HAP-1 (cell line): ENCODE measurements at places on chromosomes 11 and 22.

DNA sequence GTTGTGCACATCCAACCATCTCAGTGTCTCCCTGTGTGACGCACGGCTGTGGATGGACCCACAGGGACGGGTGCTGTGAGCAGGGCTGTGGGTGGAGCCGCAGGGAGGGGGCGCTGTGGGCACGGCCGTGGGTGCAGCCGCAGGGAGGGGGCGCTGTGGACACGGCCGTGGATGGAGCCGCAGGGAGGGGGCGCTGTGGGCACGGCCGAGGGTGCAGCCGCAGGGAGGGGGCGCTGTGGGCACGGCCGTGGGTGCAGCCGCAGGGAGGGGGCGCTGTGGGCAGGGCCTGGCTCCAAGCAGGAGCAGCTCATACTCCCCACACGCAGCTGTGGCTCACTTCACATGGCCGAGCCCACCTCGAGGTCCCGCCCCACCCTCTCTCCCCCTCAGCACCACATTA lies 6.0 kb upstream of the MAPK11 start:
- peak; percentile 50 for DNase-seq

DNA sequence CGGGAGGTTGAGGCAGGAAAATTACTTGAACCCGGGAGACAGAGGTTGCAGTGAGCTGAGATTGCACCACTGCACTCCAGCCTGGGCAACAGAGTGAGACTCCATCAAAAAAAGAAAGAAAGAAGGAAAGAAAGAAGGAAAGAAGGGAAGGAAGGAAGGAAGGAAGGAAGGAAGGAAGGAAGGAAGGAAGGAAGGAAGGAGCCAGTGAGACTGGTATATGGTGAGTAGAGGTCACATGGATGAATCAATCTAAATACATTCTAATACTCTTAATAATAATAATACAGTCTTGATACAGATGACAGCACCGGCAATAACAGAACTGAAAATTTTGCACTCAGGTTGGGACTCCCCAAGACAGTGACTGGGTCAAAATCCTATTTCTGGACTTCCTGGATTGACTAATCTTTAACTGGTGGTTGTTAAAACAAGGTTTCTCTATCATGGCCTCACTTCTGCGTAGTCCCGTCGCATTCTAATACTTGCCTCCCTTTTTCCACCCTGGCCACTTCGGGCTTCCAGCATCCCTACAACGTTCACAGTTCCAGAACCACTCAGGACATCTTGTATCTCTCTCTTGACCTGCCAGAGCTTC lies 53.5 kb upstream of the EIF3M start:
- DNase-seq = no peak

GRCh38 chr11:86119077-86119476 lies 50.2 kb upstream of the PICALM start:
- no peak for DNase-seq

DNA sequence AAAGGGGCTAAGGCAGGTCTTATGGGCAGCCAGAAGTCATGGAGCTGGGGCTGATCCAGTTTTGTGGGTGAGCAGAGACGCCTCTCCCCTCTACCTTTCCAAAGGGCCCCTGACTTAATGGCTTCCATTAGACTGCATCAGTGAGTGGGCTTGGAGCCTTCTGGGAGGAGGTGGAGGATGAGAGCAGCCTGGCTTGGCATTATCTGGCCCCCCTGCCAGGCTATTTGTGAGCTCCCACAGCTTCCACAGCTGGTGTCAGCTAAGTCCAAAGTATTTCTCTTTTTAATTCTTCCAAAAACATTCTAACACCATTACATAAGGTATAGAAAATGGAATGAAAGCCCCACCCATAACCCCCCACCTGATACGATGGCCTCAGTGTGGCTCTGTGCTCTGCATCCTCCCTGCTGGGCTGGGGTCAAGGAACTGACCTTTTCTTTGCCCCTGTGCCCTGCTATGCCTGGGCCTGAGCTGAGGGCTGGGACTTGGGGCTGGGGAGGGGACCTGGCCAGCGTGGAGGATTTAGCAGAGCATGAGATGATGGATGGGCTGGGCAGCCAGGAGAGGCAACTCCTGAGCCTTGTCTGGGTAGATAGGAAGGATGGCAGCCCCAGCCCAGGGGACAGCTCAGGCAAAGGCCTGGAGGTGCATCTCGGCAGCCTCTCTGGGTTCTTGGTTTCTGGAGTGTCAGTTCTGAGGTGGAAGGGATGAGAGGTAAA lies 4.0 kb downstream of the AIFM3 start:
- DNase-seq = no peak
